Caki2 (cell line): ENCODE measurements at places on chromosomes 1 and 21. TPM values are rescaled to one million over a fixed set of nuclear protein-coding genes. Genes with fewer than 3 reads are reported as not detected.

PADI2 gene
- 0.20 TPM in 1 of 2 replicates, not detected in the other for total RNA-seq

MROH7 gene
- not detected in 2 replicates for total RNA-seq

OR4F29 gene
- not detected in 2 replicates for total RNA-seq

CCDC181 gene
- not detected in 2 replicates for total RNA-seq

ANKRD45 gene
- 0.91 and 1.9 TPM in 2 replicates for total RNA-seq

MRPS15 gene
- total RNA-seq: 88.1 and 129 TPM in 2 replicates

CHAF1B gene
- 15.7 and 42.1 TPM in 2 replicates for total RNA-seq

CNIH3 gene
- total RNA-seq: 0.81 and 0.95 TPM in 2 replicates

LCE1F gene
- not detected in 2 replicates for total RNA-seq

GPR3 gene
- total RNA-seq: 1.7 TPM in 1 of 2 replicates, not detected in the other

HHAT gene
- 6.2 and 8.2 TPM in 2 replicates for total RNA-seq

FLG2 gene
- not detected in 2 replicates for total RNA-seq

- DNase-seq: no peak
Observed at GRCh38 chr1:195915826-195916225, 692.4 kb downstream of the KCNT2 start.

GRCh38 chr1:87120779-87121178 is 206.3 kb downstream of the HS2ST1 start:
- DNase-seq: no peak

DNA sequence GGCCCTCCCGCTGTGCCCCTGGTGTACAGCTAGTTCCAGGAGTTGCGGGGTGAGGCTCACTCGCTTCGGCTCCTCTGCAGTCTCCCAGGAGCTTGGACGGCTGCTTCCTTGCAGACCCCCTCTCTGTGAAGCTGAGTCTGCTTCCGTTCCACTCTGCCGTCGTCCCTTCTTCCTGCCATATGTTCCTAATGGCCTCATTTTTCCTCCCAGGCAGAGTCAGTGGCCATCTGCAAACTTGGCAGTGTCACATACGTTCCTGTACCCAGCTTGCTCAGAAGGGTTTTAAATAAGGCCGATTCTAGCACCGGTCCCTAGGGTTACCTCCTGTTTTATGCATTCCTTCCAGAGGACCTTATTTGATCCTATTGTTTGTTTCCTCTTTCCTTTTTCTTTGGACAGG is 21.3 kb downstream of the ACTL8 start:
- DNase-seq: no peak

DNA sequence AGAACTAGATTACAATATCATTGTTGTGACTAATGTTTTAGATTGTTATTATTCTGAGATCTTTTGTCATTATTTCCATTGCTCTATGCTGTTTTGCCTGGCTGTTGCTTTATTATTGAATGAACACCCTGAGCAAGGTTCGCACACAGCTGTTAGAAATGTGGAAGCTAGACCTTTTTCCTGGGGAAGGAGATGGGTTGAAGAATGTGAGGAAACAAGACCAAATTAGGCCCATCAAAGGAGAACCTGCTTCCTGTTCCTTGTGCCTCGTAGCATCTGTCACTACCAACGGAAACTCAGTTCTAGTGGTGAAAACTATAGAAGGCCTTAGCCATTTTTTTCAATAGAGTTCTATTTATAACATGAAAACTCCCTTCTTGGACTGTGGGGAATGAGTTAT is 68.7 kb downstream of the RGL1 start:
- no peak for DNase-seq

DNA sequence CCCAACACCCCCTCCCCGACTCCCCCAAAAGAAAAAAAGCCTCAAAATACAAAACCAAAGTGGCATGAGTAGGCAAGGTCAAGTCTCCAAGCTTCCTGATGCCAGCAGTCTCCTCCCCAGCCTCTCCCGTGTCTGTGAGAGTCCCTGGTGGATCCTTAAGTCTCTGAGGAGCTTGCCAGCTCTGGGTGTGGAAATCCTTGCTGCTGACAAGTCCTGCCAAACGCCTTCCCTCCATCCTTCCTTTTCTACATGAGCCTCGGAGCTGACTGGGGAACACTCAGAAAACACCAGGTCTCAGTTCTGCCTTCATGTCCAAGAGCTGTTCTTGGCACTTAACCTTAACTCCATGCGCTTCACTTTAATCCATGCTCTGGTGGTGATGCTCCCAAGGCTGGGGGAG is 3.7 kb upstream of the ETV3L start:
- DNase-seq: no peak

GRCh38 chr1:48069662-48070395 is 72.6 kb upstream of the TRABD2B start:
- DNase-seq: peak; percentile 95

GRCh38 chr1:209335178-209335577 is 248.3 kb upstream of the CAMK1G start:
- DNase-seq: peak; percentile 16

DNA sequence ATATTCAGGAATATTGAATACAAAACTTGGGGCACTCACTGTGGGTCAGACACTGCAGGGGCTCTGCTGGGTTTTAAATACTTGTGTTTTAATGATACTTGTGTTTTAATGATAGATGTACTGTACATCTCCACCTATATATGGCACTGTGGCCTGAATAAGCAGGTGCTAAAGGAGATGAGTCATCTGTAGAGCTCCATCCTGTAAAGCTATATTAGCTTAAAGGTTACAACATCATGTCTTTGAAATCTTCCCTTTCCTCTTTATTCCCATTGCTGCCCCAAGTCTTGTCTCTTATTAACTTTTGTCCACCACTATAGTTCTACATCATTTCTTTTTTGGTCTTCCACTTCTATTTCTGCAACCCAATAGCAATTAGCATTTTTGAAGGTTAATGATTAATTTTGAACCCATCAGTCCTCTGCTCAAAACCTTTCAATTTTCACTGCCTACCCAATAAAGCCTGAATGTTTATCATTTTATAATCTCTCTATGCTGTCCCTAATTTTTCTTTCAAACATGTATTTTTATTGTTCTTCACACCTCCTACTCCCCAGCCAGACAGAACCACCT is 113.3 kb upstream of the PTGFR start:
- no peak for DNase-seq

DNA sequence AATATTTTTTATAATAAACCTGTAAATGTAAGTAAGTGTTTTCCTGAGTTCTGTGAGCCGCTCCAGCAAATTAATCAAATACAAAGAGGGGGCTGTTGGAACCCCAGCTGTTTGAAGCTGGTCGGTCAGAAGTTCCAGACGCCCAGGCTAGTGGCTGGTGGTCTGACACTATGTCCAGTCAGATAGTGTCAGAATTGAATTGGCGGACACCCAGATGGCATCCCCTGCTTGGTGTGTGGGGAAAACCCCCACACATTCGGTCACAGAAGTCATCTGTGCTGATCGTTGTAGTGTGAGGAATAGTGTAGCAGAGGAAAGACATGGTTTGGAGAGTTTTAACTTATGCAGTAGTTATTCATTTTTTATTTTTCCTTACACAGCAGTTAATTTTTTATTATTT is 32.4 kb downstream of the TBCE start:
- DNase-seq: no peak

- peak; percentile 78 for DNase-seq
Observed at GRCh38 chr1:91404151-91405012, at the start of gene HFM1. HFM1 (minus strand) TSS chr1:91404837; CDS start chr1:91401082, 3,755 bp downstream.

- no peak for DNase-seq
Observed at GRCh38 chr1:227447531-227447990, 115.8 kb upstream of the ZNF678 start.

- DNase-seq: no peak
Observed at GRCh38 chr1:112110031-112110430, 120.6 kb upstream of the KCND3 start.

DNA sequence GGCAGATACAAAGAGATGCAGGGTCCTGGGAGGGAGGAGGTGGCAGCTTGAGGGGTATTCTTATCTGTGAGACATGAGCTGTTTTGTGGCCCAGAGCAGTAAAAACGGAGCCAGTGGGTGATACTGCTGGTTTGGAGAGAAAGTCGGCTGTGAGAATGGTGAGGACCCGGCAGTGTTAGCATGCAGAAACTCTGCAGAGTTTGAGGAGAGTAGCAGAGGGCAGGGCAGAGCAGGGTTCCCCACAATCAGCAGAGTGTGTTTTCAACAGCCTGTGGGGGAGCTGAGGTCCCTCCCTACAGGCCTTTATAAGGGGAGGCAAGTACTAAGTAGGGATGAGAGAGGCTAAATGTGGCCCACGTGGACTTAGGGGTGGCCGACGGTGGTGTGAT is 423 bp downstream of the SLAMF8 start:
- no peak for DNase-seq

DNA sequence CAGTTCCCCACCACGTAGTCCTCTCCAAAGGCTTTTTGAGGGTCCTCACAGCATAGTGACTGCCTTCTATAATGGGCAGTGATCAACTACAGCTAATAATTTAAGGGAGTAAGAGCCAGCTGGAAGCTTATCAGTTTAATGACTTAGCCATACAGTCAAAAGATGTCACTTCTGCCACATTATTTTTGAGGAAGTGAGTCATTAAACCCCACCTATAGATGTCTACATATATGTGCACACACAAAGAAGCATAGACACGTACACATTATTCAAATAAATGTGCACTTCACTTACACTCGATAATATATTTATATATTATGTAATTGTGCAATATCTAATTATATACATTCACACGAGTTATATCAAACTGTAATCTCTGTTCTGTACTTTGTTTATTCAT is 1704.7 kb downstream of the KCNT2 start:
- no peak for DNase-seq

DNA sequence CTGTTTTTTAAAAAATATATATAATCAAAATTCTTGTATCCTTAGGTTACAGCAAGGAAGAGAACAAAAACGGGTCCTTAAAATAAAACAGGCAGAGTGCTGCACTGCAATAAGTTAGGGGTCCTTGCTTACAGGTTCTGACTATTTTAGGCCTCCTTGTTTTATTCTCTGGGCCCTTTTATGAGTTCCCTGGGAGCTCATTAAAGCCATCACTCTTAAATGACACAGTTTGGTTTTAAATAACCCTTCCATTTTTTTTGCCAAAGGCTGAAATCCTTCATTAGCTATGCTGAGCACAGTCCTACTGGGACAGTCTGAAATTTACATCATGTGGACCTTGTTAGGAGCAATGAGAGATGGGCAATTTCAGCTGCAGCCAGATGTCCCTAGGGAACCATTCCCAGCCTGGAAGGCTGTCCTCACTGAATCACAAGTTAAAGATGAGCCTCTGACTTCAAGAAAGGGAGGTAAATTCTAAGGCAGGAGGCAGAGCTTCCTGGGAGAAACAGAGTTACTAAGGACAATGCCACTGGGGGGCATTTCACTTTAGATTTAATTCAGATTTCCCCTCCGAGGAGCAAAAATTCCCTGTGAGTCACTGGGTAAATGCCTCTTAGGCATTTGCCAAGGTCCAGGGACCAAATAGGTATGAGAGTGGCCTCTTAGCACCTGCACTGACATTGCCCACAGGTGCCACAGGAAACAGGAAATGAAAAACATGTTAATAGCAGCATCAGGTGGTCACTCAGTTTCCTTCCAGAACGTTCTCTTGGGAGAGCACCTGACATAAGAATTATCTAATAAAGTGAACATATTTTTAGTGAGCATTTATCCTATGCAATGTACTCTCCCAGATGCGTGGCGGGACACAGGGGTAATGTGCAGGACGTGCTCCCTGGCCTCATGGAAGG is 3.8 kb upstream of the MUL1 start:
- no peak for DNase-seq

- DNase-seq: no peak
Observed at GRCh38 chr1:50214717-50215116, 106.0 kb downstream of the ELAVL4 start.

GRCh38 chr1:56537660-56538059 is 41.7 kb downstream of the PLPP3 start:
- no peak for DNase-seq

GRCh38 chr21:33394260-33394659 is 9.0 kb upstream of the IFNGR2 start:
- DNase-seq: no peak

GRCh38 chr1:74689621-74690363 is 16.2 kb upstream of the ERICH3 start:
- DNase-seq: peak; percentile 40

DNA sequence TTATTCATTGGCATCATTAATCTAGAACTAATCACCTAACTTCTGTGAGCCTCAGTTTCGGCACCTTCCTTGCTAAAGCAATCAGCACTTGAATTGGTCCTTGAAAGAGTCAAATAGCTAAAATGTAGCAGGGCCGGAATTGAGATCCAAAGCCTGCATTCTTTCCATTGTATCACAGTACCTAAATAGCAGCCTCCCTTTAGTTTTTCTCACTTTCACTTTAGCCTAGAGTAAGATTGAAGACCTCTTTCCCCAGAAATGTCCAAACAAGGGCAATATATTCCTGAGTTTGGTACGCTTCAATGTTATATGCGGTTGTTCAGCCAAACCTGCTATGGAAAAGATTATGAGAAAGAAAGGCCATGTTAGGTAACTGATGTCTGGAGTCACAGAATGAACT is 121.9 kb upstream of the BMP8A start:
- DNase-seq: no peak

DNA sequence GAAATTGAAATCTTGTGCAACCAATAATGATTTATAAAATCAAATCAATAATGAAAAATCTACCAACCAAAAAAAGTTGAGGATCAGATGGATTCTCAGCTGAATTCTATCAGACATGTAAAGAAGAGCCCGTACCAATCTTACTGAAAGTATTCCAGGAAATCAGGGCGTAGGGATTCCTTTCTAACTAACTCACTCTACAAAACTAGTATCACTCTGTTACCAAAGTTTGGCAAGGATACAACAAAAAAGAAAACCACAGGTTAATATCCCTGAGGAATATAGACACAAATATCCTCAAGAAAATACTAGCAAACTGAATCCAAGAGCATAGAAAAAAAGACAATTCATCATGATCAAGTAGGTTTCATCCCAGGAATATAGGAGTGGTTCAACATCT is 52.8 kb upstream of the ADGRL4 start:
- DNase-seq: no peak

GRCh38 chr21:35737899-35738346 is 322.4 kb downstream of the SETD4 start:
- DNase-seq: peak; percentile 5

DNA sequence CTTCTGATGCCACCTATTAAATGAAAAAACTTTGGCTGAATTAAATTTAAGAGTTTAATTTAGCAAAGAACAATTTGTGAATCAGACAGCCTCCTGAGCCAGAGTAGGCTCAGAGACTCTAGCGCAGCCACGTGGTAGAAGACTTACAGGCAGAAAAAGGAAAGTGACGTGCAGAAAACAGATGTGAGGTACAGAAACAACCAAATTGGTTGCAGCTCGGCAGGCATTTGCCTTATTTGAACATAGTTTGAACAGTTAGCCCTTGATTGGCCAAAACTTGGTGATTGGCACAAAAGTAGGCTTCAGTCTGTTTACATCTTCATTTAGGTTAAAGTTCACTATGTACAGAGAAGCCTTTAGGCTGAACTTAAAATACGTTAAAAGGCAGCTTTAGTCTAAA is 22.9 kb downstream of the TCP10L start:
- no peak for DNase-seq

DNA sequence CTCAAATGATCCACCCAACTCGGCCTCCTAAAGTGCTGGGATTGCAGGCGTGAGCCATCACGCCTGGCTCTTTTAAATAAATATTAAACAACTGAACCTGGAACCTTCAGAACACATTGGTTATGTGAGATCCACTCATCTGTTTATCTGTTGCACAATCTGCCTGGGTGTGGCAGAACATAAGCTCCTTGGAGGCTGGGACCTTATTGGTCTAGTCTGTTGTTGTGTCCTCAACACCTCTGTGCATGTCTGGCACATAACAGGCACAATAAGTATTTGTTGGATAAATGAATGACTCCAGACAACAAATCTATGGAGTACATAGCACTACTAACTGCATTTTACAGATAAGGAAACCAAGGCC is 4.1 kb upstream of the NBL1 start:
- peak; percentile 36 for DNase-seq
